D341Med (cell line): ENCODE measurements at places on chromosomes 7 and 10.
A peak's percentile ranks its signal among the peaks of the same experiment; 100 is the strongest.

DNA sequence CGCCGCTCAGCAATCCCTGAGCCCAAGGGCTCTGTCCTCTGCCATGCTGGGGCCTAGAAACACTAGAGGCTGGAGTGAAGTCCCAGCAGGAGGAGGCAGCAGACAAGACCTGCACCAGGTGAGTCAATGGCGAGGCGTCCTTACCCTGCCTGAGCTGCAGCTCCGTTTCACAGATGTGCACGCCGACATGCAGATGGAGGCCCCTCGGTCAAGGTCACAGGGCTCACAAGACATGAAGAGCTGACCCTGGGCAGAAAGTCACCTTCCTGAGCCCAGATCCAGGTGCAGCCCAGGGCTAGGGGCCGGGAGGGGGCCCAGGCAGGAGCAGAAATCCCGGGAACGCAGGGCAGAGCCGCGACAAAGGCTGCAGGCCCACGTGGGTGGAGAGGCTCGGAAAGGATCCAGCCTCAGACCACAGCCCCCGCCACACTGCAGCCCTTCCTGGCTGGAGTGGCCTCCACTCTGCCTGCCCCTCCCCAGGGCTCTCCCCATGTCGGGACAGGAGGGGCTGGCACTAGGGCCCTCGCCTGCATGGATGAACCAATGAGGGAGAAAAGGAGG is 23.8 kb downstream of the PDGFA start:
- no peak for DNase-seq

DNA sequence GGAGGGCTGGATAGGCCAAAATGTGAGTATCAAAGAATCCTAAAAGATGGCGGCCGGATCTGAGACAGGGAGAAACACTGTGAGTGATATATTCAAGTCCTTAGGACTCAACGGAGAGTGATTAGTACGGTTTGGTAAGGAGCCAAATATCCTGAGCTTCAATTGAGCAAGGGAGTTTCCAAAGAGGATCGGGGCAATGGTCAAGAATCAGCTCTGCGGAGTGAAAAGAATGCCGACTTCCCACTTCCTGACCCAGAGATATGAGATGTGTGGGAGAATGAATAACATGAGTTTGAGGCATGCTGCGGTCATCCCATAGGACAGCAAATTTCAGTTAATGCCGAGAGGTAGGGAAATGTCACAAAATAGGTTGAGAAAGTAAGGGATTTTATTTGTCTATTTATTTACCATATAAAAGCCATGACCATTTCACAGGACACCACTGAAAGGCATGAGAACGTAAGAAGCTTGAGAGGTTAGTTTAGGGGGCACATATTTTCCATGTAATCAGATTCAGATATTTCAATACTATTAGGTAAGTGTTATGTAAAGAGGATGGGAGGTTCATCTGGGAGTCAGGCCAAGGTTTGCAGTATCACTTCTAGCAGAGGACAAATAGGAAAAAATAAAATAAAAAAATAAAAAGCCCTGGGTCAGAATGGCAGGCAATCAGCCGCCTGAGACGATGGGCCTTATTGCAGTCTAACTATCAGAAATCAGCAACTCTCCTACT is 165.6 kb downstream of the HGF start:
- no peak for DNase-seq

GRCh38 chr7:137628216-137628615 is 218.6 kb downstream of the DGKI start:
- DNase-seq, result no peak

DNA sequence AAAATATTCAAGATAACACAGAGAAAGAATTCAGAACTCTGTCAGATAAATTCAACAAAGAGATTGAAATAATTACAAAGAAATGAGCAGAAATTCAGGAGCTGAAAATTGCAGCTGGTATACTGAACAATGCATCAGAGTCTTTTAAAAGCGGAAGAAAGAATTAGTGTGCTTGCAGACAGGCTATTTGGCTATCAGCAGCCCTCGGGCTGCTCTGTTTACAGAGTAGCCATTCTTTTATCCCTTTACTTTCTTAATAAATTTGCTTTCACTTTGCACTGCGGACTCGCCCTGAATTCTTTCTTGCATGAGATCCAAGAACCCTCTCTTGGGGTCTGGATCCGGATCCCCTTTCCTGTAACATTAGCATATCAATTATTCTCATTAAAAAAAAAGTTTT is 1040.0 kb downstream of the SORCS3 start:
- no peak for DNase-seq

DNA sequence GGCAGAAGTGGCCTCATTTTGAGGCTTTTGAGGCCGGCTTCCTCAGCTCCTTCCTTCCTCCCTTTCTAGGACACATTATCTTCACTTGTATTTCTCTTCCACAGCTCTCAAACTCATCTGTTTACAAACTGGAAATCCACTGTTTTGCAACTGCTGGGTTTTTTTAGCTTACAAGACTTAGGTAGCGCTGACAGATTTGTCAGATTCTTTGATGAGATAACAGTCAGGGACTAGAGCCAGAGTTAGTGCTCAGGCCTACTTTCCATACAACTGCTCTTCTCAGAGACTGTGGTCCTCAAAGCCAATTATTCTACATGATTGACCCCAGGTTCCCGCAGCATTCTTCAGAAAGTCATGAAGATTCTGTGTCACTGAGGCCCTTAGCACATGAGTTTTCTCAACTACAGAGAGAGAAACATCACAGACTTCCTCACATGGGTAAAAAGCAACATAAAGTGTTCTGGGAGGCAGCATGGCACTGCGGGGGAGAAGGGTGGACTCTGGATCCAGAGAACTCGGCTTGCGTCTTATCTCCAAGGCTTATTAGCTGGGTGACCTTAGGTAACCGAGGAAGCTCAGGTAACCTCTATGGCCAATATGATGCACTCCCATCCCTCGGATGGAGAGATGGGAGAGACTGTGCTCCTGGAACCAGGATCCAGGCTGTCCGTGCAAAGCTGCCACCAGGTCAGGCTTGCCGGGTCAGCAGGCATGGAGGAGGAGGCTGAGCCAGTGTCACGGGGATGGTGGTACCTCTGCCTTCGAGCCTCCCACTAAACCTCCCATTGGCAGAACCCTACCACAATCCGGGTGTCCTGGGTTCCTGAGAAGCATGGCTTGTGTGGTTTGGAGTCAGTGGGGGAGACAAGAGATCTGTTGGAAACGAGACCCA is 10.5 kb downstream of the DDC start:
- DNase-seq, result no peak

DNA sequence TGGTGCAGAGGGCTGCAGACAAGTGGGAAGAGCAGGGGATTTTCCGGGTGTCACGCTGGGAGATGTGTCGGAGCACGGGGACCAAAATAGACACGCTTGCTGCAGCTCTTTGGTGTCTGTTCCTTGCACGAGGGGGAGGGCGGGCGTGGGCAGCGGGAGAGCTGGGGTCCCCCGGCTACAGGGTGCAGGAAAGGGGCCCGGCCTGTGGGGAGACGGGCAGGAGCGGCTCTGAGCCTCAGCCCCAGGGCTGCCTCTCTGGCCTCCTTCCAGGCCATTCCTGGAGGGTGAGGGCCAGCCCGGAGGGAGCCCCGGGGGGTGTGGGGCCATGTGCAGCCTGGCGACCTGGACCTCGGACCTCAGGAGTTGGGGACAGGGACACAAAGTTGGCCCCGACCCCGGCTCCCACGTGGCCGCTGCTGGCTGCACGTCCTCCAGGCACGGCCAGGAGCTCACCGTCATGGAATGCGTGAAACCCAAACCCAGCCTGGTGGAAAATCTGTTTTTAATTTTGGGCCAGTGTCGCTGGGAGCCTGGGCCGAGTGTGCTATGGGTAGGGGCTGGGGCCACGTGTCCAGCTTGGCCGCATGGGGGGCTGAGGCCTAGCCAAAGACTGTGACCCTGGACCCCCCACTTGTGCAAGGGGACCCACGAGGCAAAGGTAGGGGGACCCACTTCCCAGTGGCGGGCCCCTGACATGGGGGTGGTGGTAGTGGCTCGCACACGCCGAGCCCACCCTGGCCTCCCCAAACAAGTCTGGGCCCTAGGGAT is 6.6 kb downstream of the TTYH3 start:
- DNase-seq, result no peak

- DNase-seq, result peak; percentile 72
These were observed 14.7 kb downstream of the LZTS2 start for GRCh38 chr10:101014230-101014884.

DNA sequence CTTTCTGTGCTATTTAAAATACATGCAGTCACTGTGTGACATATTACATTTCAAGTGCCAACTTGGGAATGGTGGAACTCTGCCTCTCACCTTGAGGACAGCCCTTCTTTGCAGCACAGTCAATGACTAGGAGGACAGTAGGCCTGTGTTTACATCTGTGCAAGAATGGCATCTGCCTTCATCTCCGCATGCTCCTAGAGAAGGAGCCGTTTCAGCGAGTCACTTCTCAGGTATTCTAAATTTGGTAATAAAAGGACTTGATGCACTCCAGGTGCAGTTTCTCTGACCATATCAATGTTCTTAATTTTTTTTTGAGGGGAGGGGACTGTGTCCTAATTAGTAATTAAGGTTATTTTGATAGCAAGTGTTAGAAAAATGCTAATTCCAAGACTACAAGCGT is 128.9 kb downstream of the SDK1 start:
- DNase-seq, result no peak

DNA sequence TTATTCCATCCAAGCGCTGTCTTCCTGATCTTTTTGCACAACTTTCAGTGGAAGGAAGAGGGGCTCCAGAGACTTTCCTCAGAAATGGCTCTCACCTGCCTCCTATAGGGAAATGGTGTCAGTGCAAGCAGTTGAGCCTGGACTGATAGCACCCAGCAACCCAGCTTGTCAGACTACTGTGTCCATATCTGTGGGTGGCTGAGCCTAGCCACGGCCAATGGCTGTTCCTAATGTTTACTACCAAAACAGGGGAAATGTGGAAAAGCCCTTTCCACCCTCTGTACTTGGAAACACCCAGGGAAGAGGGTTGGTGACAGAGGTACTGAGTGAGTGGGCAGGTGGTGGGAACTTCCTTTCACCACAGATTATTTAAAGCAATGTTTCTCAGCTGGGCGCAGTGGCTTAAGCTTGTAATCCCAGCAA is 4.3 kb upstream of the YKT6 start:
- peak; percentile 75 for DNase-seq

GRCh38 chr10:131500181-131500580 is 188.7 kb upstream of the TCERG1L start:
- DNase-seq, result no peak

GRCh38 chr10:78744491-78745090 is 324.2 kb upstream of the ZMIZ1 start:
- DNase-seq, result no peak

DNA sequence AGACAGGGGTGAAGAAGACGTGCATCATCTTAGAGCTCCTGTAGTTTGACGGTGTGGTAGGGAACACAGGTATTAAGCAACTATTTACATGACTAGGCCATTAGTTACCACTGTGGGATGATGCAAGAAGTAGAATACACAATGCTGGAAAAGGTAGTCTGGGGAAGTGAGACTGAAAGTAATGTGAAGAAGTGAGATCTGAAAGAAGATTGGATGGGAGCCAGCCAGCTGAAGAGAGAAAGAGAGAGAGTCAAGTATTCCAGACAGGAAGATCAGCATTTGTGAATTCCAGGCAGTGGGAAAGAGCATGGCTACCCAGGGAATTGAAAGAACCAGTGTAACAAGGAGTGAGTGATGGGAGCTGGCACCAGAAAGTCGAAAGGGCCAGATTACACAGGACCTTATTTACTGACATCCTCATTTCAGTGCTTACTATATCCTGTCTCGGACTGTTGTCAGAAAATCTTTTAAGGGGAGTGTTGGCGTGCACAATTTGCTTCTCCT is 4.0 kb upstream of the CFAP58 start:
- DNase-seq, result no peak

- no peak for DNase-seq
These were observed 1.9 kb downstream of the HHEX start for GRCh38 chr10:92691591-92692079.

DNA sequence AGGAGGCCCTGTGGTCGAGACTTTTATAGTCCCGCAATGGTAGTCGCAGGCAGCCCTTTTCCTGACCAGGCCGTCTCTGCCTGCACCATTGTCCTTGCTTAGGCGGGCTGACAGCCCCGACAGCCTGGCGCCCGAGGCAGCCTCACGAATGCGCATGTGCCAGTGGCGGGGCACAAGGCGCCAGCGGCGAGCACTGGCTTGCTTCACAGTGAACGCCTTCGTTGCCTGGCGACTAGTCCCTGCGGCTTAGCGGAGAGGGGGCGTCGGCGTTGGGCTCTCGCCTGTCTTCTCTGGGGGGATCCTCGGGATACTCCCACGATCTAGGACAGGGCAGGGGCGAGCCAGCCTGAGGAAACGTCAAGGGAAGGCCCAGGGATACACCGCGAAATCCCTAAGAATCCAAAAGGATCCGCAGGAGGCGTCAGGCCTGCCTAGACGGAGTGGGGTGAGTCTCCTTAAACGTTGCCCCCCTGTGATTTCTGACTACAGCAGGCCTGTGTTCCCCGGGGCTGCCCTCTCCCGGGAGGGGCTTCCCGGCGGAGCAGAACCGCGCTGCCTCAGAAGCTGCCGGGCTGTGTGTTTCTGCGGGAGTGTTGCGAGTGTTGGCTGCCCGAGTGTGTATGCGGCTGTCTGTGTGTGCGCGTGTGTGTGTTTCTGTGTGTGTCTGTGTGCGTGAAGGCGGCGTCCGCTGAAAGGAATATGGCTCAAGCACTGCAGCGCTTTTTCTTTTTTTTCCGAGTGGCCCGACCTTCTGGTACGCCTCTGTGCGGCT is 20.5 kb upstream of the ZNF273 start:
- peak; percentile 18 for DNase-seq

- peak; percentile 62 for DNase-seq
These were observed at the start of gene NUDT13 for GRCh38 chr10:73110345-73110849. TSS of gene NUDT13 (plus strand) at chr10:73110455. CDS start at chr10:73114366, 3,911 bp downstream.

DNA sequence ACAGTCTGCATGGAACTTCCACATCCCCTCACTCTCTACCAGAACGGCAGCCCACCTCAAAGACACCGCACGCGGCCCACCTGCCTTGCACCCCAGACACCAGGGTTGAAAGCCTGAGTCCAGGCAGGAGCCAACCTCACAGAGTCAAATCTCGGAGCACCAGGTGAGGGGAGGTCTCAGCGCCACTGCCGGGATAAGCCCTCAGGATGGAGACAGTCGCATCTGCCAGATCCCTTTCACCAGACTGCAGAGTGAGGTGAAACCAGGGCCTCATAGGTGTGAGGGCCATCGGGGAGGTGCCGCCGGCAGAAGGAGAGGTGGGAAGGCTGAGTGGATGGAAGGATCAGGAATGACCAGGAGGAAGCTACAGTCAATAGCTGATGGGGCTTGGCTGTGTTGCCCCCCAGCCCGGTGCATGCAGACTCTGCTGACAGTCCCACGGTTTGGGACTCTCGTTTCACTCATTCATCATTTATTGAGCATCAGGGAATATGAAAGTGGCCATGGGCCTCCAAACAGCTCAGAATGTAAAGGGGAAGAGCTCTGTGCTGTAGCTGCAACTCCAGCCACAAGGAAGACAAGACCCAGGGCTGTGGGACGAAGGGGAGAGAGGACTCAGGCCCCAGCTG is 315.0 kb downstream of the PTPRN2 start:
- DNase-seq, result no peak
